ENCODE measurements at places on chromosomes 1 and 21.

- DNase-seq, result no peak
Observed at GRCh38 chr21:18970941-18971340, 567.4 kb upstream of the TMPRSS15 start.

DNA sequence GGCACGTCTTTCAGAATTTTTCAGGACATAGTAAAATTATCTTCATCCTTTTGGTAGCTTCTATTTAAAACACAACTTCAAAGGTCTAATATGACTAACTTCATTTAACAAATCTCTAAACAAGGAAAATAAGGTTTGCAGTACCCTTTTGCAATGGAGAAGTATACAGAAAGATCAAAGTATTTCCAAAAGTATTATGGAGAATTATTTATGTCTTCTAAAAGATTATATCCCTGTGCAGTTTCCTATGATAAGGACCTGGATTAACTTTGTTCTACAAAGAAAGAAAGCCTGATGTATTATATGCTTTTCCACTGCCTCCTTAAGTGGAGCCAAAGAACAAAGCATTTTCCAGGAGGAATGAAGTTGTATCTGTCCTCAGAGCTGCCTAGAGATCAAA is 353.0 kb upstream of the RUNX1 start:
- no peak for DNase-seq

DNA sequence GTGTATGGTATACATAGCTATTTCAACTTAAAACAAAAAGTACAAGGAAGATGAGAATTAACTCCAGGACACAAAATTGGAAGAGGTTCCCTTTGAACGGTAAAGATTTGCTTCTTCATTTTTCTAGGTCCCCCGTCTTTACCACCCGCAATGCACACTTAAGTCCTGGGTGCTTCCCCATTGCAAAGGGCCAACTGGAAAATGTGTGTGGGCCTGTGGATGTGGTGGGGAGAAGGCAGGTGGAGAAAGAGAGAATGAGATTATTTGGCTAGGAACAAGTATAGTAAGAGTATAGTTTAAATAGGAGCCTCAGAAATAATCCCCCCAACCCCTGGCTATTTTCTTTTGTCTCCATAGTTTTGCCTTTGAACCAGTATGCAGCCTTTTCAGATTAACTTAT is 115.4 kb downstream of the HLX start:
- DNase-seq, result no peak

- no peak for DNase-seq
Observed at GRCh38 chr1:50252196-50252595, 143.5 kb downstream of the ELAVL4 start.

- no peak for DNase-seq
Observed at GRCh38 chr1:80666073-80666472, 1134.7 kb upstream of the ADGRL2 start.

DNA sequence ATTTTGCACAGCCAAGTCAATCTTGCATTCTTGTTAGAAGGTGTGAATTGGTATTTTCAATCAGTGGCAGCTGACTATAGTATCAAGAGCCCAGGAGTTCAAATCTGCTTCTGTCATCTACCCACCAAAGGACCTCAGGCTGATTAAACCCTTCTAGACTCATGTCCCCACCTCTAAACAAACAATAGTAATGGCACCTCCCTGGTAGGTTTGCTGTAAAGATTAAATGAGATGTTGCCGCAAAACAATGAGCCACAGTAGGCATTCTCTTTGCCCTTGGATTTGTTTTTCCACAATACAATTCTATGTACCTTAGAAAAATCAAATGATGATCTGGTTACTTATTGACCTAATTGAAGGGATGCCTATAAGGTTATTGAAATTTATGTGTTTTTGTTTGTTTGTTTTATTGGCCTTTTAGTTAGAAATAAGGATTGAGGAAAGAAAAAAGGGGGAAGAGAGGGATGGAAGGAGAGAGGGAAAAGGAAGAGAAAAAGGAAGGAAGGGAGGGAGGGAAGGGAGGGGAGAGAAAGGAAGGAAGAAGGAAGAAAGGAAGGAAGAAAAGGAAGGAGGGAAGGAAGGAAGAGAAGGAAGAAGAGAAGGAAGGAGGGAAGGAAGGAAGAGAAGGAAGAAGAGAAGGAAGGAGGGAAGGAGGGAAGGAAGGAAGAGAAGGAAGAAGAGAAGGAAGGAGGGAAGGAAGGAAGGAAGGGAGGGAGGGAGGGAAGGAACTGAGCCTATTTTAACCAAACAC is 110.7 kb downstream of the ETS2 start:
- DNase-seq, result no peak

DNA sequence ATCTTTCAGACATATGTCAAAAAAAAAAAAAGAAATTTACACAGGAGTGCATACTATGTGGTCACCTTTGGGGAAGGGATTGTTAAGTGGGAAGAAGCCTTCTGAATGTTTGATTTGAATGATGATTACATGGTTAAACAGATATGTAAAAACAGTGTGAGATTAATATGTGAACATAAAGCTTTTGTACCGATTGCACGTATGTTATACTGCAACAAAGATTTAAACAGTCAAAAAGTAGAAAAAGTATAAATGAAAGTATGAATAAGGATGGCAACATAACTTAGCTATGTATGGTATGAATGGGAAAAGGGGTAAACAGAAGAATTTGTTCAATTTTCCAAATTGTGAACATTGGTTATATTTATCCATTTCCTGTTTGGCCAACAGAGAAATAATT is 10.0 kb upstream of the PLPP3 start:
- DNase-seq, result no peak

GRCh38 chr1:203590603-203591002 is 36.0 kb upstream of the ATP2B4 start:
- DNase-seq, result no peak

Measured in activated CD4-positive, alpha-beta T cell treated with anti-CD3 and anti-CD28 coated beads for 36 hours (primary cell).